ENCODE measurements at places on chromosomes 2 and 18.

- DNase-seq, result no peak
These were observed 930.1 kb upstream of the TMEFF2 start for GRCh38 chr2:193124815-193125214.

GRCh38 chr18:22739061-22739642 lies 194.0 kb upstream of the RBBP8 start:
- DNase-seq, result no peak

DNA sequence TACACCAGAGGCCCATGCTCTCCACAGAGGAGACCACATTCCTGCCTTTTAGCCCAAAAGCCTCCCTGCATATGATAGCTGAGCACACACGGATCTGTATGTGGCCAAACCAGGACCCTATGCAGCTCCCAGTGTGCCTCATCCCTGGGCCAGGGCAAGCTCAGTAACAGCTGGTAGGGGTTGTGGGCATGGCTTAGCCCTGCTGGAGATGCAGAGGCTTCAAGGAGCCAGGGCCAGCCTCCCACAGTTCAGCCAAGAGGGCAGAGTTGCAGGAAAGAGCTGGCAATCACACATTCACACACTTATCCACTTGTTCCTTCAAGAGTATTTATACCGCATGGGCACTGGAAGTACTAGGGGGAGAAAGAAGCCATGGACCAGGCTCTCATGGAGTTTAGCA lies 1.6 kb upstream of the LIMS2 start:
- DNase-seq, result no peak

- DNase-seq, result no peak
These were observed 33.8 kb upstream of the RASGRP3 start for GRCh38 chr2:33442528-33443079.

- DNase-seq, result no peak
These were observed 153.1 kb upstream of the PKDCC start for GRCh38 chr2:41894563-41895333.

DNA sequence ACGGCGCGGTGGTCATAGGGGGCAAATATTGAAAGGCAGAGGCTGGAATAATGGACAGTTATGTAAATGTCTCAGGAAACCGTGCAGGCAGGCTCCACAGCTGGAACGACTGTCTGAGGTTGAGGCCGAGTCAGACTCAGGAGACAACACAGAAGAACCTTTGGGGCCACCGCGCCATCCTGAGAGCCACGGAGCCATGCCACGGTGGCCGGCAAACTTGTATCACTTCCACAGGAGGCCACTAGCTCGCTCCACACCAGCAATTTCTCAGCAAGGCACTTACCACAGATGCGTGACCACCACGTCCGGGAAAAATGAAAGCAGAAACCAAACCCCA lies 156.7 kb upstream of the SALL3 start:
- no peak for DNase-seq

DNA sequence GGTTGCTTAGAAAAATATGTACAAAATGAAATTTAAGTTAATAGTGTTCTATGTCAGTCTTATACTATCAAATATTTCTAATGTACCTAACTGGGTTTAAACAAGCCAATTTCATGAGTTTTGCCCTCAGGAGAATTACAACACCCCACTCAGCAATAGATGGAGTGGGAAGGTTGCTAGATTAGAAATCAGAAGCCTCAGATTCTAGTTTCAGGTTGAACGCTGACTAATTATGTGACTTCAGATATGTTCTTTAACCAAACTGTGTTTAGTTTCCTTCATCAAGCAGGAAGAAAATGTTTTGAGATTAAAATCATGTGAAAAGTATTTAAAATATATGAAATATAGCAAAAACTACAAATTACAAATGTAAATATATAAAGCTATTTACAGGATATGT lies 133.8 kb upstream of the KCNH7 start:
- no peak for DNase-seq

- DNase-seq, result no peak
These were observed 79.0 kb downstream of the OLA1 start for GRCh38 chr2:174169372-174169771.

- no peak for DNase-seq
These were observed 5.1 kb downstream of the NCK2 start for GRCh38 chr2:105749583-105750400.

GRCh38 chr2:109371481-109372170 lies 242.1 kb downstream of the SEPTIN10 start:
- DNase-seq, result no peak

DNA sequence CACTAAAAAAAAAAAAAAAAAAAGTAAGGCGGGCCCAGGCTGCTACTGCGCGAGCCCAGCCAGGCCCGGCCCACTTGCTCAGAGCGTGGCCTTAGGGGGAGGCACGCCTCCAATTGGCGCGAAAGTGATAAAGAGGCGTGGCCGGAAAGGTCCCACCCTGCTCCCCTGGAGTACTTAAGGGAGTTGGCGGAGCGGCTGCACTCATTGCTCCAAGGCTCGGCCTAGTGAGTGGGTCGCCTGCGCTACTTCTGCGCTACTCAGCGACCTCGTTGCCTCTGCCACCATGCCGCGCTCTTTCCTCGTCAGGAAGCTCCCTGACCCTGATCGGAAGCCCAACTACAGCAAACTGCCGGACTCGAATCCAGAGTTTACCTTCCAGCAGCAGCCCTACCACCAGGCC lies 36.9 kb downstream of the UNC80 start:
- DNase-seq, result no peak

- peak; percentile 45 for DNase-seq
These were observed 2.7 kb downstream of the CHAC2 start for GRCh38 chr2:53770264-53770663.

- DNase-seq, result no peak
These were observed 323.2 kb downstream of the CYP26B1 start for GRCh38 chr2:71824436-71824835.

GRCh38 chr2:177117755-177118154 lies 94.8 kb upstream of the HNRNPA3 start:
- peak; percentile 46 for DNase-seq

- DNase-seq, result no peak
These were observed 343.7 kb downstream of the INSIG2 start for GRCh38 chr2:118431997-118432396.

GRCh38 chr2:237290261-237290660 lies 123.7 kb downstream of the COL6A3 start:
- no peak for DNase-seq

- no peak for DNase-seq
These were observed 118.5 kb upstream of the TWIST2 start for GRCh38 chr2:238729261-238729935.

GRCh38 chr2:14082640-14083039 lies 549.9 kb upstream of the LRATD1 start:
- no peak for DNase-seq

DNA sequence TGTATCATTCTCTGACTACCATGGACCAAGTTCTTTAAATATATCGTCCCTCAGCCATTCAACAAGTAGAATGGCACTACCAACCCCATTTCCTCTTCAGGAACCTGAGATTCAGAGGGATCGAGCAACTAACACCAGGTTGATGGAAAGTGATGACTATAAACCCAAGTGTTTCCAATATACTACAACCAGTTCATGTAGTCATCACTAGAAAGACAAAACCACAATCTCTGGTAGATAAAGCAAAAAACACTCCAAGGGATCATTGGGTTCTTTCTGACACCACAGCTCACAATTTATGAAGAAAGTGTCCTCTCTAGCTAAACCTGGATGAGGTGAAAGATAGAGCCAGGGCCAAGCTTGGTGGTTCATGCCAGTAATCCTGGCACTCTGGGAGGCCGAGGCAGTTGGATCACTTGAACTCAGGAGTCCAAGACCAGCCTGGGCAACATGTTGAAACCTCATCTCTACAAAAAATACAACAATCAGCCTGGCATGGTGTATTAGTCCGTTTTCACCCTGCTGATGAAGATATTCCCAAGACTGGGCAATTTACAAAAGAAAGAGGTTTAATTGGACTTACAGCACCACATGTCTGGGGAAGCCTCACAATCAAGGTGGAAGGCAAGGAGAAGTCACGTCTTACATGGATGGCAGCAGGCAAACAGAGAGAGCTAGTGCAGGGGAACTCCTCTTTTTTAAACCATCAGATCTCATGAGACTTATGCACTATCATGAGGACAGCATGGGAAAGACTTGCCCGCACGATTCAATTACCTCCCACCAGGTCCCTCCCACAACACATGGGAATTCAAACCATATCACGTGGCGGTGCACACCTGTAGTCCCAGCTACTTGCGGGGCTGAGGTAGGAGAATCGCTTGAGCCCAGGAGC lies 2.2 kb downstream of the CD226 start:
- DNase-seq, result no peak

- DNase-seq, result no peak
These were observed 1008.0 kb upstream of the CRIM1 start for GRCh38 chr2:35347561-35347960.

DNA sequence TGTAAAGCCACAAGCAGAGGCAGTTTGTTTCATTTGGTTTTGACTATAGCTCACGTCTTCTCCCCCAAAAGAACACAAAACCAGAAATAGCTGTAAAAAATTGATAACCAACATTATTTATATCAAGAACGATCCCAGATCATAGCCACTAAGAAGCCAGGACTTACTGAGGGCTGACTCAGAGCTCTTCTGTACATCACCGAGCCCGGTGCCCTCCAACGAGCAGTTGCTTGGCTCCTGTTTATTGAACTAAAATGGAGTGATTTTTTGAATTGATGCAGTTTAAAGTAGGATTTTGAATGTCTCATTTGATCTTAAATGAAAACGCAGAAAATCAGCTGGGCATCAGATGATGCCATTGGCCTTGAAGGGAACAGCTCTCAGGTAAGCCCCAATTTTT lies 343.3 kb downstream of the INSIG2 start:
- DNase-seq, result no peak

DNA sequence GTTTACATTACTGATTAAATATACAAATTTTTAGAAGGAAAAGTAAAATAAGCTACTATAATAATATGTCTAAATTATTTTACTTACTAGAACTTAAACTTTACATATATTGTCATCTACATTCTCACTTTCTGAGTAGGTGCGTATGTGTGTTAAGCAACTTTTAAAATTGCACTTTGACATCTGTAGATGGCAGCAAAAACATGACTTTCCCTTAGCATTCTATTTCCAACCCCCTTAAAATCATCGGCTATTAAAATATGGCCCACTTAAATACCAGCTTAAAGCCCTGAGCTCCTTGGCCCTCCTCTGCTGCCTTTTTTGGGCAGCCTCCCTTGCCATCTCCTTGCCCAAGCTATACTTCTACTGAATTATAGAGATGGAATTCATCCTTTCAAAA lies 78.0 kb downstream of the UPP2 start:
- peak; percentile 46 for DNase-seq

DNA sequence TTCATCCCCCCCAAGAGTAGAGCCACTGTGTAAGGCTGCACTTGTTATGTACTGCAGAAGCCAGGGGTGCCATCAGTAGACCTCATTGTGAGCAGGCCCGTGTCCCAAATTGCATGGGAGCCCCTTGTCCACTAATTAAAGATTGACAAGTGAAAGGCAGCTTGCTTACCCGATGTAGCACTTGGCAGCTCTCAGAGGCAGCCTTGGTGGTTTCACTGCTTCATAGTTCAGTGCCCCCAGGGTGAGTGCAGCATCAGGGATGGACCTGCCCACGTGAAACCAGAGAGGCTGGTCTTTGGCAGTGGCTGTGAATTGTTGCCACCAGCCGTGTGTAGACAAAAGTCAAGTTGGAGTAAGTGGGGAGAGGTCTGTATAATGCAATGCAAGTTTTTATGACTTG lies 13.3 kb downstream of the TUBB6 start:
- no peak for DNase-seq

DNA sequence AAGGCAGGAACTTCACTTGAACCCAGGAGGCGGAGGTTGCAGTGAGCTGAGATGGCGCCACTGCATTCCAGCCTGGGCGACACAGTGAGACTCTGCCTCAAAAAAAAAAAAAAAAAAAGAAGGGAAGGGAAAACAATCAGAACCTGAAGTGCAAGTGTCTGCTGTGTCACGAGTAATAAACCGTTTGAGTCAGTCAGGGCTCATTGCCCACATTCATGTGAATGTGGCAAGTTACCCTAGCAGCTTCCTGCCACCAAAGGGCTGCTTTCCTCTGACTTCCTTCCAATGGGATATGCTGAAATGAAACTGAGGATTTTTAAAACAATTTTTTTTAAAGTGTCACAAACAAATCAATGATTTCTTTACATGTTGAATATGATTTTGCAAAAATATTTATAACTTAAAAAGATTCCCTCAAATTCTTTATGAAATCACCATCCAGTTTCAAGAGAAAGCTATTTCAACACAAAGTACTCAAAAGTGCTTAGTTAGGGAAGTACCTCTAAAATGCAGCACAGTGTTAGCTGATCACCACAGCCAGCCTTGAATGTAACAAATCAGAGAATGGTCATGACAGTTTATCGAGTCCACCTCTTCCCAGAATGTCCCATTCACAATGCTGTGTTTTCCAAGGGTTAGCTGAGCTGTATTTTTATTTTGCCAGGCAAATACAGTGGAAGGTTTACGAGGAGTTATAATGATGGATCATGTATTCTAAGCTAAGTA lies 36.4 kb downstream of the WDSUB1 start:
- peak; percentile 33 for DNase-seq

GRCh38 chr2:5365871-5366461 lies 326.2 kb upstream of the SOX11 start:
- peak; percentile 85 for DNase-seq

- no peak for DNase-seq
These were observed 174.7 kb downstream of the DNER start for GRCh38 chr2:229539628-229540027.

DNA sequence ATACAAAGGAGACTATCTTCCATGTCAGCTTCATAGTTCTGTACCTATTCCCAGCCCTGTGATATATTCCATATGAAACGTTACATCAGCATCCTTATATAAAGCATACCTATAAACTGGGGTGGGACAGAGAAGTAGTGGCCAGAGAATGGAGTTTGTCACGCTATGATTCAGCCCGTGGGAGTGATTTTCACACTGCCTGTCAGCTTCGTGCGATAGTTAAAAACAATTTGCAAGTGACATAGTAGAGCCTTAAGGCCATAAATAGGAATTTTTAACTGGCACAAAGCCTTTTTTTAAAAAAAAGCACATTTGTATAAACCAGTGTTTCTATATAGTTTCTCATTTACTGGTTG lies 30.2 kb downstream of the PKP4 start:
- DNase-seq, result peak; percentile 26

- no peak for DNase-seq
These were observed 249.4 kb downstream of the GRB14 start for GRCh38 chr2:164371916-164372315.

DNA sequence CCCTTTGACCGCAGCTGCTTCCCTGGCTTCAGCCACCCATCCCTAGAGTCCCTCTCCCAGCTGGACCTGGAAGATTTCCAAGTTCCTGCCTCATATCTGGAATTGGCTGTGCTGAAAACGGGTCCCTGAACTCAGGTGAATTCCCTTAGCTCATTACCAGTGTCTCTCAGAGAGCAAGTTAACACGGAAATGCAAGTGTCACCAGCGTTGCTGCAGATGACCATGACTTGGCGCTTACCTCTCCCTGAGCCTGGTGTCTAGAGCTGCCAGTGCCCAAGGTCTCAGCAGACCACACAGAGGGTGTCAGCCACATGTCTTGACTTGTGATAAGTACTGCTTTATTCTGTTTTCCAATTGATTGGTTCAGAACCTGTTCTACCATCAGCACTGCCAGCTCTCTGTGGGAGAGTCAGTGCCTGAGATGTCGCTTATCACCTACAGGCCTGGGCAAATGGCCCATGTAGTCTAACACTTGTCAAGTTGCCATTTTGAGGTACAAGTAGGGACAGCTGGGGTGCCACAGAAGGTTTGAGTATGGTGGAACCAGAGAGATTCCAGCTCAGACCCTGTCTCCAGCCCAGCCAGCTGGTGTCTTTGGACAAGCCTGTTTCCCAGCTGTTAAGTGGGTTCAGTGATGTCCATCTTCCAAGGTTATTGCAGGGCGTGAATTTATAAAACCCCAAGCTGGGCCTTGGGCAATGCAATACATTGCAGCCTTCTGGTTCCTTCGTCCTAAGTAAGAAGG lies 48.7 kb downstream of the LYPD1 start:
- no peak for DNase-seq

GRCh38 chr2:237201461-237202287 lies 116.0 kb downstream of the COPS8 start:
- DNase-seq, result peak; percentile 81

All from OCI-M1 (cell line).